NCI-H1092 (cell line): ENCODE measurements at places on chromosomes 7 and 10.
A peak's percentile ranks its signal among the peaks of the same experiment; 100 is the strongest.

GRCh38 chr7:3942816-3943745 lies 642.0 kb downstream of the SDK1 start:
- peak; percentile 56 for DNase-seq

GRCh38 chr7:83162402-83163256 lies at the start of gene PCLO:
TSS of gene PCLO (minus strand) at chr7:83162884. CDS start at chr7:83162592, 292 bp downstream.
- DNase-seq: peak; percentile 95

DNA sequence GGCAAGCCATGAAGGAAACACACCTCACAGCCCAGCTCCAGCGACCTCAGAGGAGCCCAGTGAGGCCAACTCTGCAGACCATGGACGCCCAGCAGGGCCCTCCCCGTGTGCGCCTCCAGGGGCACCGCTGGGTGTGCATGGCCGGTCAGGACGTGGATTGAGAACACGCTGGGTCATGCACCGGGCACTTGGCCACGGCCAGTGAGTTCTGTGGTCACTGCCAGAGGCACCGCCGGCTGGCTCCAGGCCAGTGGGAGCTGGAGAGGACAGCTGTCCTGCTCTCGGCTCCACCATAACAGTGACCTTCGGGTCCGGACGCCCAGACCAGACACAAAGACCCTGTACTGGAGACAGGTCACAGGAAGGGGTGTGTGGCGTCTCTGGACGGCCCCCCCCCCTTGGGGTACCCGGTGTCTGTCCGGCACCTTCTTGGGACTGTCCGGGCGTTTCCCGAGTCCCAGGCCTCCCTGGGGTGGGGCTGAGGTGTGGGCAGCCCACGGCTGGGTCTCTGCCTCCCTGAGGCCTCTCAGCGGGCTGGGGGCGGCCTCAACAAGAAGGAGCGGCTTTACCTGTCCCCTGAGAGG lies 50.4 kb upstream of the NKX6-2 start:
- no peak for DNase-seq

DNA sequence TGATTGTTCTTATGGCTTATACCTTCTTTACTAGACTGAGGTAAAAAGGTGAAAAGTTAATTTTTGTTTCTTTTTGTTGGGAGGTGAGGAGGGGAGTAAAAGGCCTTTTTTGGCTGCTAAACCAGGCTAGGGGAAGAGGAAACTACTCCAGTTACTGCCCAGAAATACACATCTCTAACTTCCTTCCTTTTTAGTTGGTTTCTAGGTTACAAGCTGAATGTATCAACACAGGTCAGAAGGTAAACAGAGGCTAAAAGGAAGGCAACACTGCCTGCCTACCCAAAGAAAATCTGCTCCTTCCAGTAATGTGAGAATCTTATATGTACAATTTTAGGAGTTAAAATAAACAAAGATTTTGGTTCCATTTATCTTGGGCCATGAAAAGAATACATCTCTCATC lies 140.4 kb downstream of the NRBF2 start:
- no peak for DNase-seq

DNA sequence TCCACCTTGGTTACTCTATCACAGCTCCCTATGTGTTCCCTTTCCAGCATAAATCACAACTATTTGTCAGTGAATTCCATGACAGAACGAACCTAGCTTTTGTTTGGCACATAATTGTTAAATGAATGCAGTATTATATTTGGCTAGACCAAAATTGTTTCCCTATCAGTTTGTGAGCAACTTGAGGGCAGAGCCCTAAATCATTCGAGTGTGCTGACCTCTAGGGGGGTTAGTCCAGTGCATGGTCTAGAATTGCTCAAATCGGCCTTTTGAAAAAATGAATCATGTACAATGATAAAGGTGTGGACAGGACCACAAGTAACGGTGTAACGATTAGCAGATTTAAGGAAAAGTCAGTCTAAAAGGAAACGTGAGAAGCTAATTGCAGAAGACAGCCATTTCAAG lies 475 bp upstream of the NRBF2 start:
- no peak for DNase-seq

GRCh38 chr7:90690159-90690858 lies 94.2 kb downstream of the CDK14 start:
- no peak for DNase-seq
